ENCODE measurements at places on chromosomes 4 and X.

GRCh38 chr4:125315576-125316400 lies 1.0 kb downstream of the FAT4 start:
- peak; percentile 57 for DNase-seq

GRCh38 chr4:144318797-144319196 lies 178.3 kb upstream of the GYPA start:
- DNase-seq = no peak

GRCh38 chr4:84394386-84394785 lies 104.7 kb downstream of the NKX6-1 start:
- DNase-seq = no peak

GRCh38 chrX:93428497-93428896 lies 244.9 kb downstream of the NAP1L3 start:
- DNase-seq = no peak

DNA sequence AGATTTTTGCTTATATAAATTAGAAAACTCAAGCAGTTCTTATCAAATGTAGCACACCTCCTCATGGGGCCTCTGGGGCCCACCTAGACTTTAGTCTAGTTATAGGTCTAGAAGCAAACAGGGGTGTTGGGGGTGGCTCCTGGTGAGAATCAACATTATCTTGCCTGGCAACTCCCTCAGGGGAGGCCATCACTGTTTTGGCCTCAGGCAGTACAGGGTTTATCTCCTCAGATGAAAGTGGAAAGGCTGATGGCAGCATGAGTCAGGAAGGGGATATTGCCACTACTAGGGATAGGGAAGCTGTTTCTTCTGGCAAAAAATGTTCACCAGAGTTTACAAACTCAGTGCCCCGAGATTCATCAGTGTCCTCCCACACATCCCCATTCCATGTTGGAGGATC lies 232.4 kb upstream of the BMP3 start:
- DNase-seq = no peak

DNA sequence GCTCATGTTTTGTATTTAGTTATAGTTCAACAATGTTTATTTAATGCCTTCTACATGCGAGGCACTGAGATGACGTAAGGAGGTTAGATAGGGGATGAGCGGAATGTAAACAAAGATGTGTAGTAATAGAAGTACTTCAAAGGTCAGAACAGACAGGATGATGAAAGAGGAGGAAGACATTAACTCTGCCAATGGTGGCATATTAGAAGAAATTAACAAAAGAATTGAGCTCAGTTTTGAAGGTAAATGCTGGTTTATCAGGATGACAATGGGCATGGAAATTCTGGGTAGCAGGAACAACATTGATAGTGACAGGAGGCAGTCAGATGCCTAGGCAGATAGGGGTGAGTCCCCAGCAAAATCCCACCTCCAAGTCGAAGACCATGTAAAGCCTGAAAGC lies 62.3 kb upstream of the PGRMC2 start:
- no peak for DNase-seq

- peak; percentile 80 for DNase-seq
Observed at GRCh38 chr4:71186566-71187403, 152.0 kb upstream of the SLC4A4 start.

GRCh38 chr4:8168232-8168631 lies 9.6 kb upstream of the ABLIM2 start:
- no peak for DNase-seq
